ELR (cell line): ENCODE measurements at places on chromosomes 6 and 20.

DNA sequence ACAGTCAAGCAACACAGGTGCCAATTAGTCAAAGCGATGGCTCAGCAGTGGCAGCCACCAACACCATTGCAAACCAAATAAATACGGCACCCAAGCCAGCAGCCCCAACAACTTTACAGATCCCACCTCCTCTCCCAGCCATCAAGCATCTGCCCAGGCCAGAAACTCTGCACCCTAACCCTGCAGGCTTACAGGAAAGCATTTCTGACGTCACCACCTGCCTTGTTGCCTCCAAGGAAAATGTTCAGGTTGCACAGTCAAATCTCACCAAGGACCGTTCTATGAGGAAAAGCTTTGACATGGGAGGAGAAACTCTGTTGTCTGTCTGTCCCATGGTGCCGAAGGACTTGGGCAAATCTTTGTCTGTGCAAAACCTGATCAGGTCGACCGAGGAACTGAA is 30.6 kb downstream of the KHDC1L start:
- no peak for DNase-seq

DNA sequence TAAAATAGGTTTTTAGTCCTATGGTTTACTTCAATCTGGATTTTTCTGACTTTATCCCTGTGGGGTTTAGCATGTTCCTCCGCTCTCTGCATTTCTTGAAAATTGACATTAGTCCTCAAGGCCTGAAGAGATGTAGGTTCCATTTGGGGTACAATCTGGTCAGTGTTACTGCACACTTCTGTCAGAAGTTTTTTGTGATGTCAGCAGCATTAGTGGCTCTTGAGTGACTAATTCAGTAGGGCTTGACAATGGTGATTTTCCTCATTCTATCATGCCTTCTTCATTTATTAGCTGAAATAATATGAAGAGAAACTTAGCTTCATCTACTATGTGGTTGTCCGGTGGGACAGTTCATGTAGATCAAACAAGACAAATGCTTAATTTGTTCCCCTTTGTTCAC is 114.6 kb downstream of the PDE10A start:
- no peak for DNase-seq

- DNase-seq = no peak
Observed at GRCh38 chr6:154487367-154488247, 22.9 kb downstream of the CNKSR3 start.

- no peak for DNase-seq
Observed at GRCh38 chr6:33992191-33992590, 153.7 kb downstream of the GRM4 start.

DNA sequence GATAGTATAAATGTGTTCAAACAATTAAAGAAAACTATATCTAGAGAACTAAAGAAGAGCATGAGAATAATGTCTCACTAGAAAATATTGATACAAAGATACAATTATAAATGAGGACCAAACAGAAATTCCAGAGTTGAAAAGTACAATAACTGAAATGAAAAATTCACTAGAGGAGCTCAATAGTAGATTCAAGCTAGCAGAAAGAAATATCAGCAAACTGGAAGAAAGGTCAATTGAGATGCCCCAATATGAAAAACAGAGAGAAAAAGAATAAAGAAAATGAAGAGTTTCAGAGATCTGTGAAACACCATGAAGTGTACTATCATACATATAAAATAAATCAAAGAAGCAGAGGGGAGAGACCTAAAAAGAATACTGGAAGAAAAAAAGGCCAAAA is 18.0 kb upstream of the BRPF3 start:
- DNase-seq = no peak

- no peak for DNase-seq
Observed at GRCh38 chr6:112879920-112880413, 532.8 kb downstream of the RFPL4B start.

DNA sequence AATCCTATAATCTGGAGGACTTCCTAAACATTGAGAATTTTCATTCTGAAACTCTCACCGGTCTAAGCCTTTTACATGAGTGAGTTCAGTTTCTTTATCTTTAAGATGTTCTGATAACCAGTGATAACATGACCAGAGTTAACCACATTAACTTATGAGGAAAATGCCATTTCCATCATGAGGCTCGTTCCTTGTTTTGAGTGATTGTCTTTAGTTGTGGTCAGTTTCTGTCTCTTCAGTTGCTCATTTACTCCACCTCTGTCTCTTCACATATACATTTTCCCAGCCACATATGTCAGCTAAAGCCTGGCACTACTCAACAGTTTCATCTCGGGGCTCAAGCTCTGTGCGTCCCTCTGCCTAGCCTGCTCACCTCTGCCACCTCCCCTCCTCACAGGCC is 70.4 kb downstream of the JAG1 start:
- no peak for DNase-seq

GRCh38 chr20:34375977-34376430 is 12.9 kb downstream of the ITCH start:
- no peak for DNase-seq

DNA sequence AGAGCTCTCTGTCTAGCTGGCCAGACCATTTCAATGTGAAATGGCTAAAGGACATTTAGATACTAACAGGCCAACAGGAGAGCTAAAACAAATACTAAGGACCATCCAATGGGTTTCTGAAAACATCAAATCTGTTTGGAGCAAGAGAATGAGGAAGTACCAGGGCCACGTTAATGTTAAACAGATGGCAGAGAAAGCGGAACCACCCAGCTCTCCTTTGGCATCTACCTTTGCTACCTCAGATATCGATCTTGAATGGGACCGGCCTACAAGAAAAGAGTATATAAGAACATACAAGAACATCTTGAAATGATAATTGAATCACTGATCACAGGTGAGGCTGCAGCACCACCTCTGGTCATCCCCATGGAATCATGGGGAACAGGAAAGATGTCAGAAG is 31.8 kb downstream of the KCNK5 start:
- no peak for DNase-seq

GRCh38 chr6:170446841-170447560 is 106.1 kb downstream of the PSMB1 start:
- no peak for DNase-seq

- peak; percentile 38 for DNase-seq
Observed at GRCh38 chr6:54992789-54993188, 146.2 kb downstream of the FAM83B start.

- peak; percentile 33 for DNase-seq
Observed at GRCh38 chr6:33314943-33315792, 1.3 kb upstream of the TAPBP start.

DNA sequence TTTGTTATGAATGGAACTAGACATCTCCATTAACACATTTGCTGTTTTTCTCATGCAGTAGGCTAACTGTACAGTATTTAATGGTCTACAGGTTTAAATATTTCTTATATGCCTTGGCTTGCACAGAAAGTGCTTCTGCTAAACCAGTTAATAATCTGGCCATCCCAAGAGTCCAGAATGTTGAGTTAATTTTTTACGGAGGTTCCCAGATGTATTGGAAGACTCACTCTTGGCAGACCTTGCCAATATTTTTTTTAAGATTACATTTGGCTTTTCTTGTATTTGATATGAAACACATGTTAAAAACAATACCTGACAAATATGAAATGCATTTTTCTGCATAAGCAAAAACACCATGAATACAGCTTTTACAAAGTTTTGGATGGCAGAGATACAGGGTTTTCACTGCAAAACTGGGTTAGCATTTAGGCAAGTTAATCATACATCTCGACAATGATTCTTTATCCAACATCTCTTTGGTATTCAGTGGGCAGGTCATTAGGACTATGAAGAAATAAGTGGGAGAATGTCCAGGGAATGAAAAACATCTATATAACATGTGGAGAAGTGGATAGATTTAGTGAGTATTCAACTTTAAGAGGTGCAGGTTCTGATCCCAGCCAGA is 94.0 kb downstream of the SGK1 start:
- DNase-seq = no peak

- no peak for DNase-seq
Observed at GRCh38 chr6:150032598-150032997, 7.3 kb upstream of the RAET1L start.

DNA sequence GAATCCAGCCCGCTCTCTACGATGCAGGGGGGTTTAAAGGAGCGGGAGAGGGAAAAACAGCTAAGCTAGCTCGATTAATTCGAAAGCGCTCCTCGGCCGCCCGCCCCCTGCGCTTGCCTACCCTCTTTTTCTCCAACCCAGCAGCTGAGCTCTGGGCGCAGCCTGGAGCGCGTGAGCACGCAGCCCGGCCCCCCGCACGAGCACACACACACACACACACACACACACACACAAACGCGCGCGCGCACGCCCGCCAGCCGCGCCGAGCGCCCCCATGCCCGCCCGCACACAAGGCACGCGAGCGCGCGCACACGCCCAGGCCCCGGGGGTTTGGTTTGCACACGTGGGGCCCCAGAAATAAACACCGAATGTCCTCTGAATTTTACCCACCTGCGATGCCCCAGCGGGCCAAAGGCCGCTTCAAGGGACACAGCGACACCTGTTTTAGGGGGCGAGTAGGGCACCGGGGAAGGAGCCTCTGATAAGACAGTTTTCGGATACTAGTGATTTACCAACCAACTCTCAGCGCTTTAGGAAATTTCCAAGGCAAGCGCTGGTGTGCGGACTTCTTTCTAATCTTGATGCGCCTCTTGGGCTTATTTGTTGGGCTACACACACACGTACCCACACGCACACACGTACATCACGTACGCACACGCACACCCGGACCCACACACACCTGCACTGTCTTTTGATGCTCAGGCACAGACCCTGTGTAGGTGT is 802 bp upstream of the NRN1 start:
- DNase-seq = peak; percentile 6

GRCh38 chr20:37455659-37456058 is 65.4 kb upstream of the NNAT start:
- DNase-seq = no peak

- peak; percentile 15 for DNase-seq
Observed at GRCh38 chr6:141264101-141264500, 868.6 kb upstream of the GJE1 start.

DNA sequence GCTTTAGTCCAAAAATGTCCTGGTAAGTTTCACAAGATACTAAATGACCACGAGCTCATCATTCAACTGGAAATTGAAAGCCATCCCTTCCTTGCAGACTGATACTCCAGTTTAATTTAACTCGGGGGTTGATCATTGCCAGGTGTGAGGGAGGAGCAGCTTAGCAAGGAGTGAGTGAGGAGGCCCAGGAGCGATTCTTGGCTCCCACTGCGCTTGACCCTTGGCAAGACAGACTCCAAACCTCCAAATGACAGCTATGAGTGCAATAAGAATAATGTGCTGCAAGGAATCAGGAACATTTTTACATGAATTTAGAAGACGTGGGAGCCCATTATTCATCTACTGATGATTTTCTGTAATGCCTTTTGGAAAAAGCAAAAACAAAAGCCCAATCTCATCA is 64.9 kb downstream of the LAMA4 start:
- DNase-seq = no peak

- no peak for DNase-seq
Observed at GRCh38 chr20:57780398-57780797, 70.6 kb upstream of the PMEPA1 start.

DNA sequence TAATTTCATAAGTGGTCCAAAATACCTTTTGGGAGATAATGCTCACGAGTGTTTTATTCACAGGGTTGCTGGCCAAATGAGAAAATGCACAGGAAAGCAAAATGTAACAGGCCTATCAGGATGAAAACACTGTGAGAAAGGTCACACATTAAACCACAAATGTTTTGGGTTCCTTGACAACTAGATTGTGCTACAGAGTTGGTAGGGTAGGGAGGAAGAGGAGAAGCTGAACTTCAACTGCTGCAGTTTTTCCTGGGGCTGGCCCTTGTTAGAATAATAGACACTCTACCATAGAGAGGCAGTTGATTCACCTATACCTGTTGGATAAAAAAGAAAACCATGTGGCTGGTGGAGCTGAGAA is 28.1 kb upstream of the PAQR8 start:
- DNase-seq = no peak

- DNase-seq = no peak
Observed at GRCh38 chr20:9214685-9215084, 145.8 kb downstream of the PLCB4 start.

GRCh38 chr20:4161401-4162251 is 146.3 kb upstream of the RNF24 start:
- no peak for DNase-seq

DNA sequence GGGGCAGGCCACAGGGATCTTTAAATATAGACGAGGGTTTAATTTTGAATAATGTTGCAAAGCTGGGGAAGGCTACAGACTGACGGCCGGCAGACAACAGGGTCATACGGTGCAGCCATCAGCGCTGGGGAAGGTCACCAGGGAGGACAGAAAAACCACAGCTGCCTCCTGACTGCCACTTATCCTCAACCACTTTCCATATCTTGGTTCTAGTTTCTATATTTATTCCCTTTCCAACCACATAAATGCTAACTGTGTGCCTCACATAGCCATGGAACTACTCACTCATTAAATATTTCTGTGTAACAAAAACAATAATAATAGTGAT is 85.7 kb upstream of the AGPAT4 start:
- no peak for DNase-seq

- DNase-seq = peak; percentile 79
Observed at GRCh38 chr20:33733654-33734576, 2.1 kb downstream of the ZNF341 start.
